ENCODE measurements at places on chromosomes 1 and 21.

DNA sequence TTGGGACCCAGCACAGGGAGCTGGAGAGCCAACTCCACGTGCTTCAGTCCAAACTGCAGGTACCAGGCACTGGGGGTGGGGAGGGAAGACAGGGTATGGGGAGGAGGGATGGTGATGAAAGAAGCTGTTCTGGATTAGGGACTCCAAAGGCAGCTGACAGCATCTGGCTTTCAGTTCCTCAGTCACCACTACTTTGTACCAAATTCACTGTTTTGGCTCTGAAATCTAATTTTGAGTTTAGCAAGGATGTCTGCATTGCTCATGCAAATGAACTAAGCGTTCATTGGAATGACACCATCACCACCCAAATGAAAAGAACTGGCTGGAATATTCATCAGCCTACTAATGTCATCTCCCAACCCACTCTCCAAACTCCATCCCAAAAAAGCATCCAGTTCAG, 8.7 kb downstream of the C1orf74 start:
- DNase-seq, result no peak

DNA sequence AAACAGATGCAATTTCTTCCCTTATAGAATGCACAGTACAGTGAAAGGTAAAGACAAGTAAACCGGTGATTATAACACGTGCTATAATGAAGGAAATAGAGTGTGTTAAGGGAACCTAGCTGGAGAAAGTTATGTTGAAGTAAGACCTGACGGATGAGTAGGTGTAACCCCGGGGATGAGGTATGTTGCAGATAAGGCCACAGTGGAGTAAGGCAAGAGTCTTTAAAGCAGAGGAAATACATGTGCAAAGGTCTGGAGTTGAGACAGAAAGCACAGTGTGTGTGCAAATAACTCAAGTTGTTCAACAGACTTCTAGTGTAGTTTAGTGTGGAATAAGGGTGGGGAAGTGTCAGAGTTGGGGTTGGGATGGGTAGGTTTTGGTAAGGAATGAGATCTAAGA, 2.9 kb downstream of the DBT start:
- DNase-seq, result no peak

DNA sequence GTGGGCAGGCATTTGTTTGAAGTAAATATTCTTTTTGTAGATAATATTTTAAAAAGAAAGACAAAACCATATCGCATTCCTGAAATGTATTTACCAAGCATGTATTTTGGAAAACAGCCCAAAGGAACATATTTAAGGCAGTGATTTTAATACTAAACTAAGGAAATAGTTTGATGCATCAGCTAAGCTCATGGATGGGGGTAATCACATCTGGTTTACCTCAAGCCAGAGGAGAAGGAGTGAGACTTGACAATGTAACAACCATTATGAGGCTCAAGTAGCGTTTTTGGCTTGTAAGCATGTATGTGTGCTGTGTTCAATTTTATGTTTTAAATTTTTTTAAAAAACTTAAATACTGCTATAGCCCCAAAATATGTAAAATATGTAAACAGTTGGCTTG, 390.5 kb downstream of the DISC1 start:
- DNase-seq, result no peak

GRCh38 chr1:6625584-6626149, 999 bp downstream of the THAP3 start:
- no peak for DNase-seq

DNA sequence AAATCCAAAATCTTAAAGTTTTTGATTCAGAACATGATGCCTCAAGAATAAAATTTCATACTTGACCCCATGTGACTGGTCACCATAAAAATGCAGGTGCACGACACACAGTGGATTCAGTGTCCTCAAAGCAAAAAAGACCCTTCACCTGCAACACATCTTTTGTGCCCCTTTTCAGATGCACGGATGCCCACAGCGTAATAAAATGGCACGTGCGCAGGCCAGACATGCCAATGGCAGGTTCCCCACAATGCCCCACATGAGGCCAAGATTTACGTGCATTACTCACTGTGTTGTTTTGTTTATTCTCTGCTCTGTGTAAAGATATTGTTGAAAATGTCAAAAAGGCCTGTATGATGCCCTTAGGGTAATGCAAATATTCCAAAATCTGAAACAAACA, 9.3 kb downstream of the KCNA10 start:
- no peak for DNase-seq

DNA sequence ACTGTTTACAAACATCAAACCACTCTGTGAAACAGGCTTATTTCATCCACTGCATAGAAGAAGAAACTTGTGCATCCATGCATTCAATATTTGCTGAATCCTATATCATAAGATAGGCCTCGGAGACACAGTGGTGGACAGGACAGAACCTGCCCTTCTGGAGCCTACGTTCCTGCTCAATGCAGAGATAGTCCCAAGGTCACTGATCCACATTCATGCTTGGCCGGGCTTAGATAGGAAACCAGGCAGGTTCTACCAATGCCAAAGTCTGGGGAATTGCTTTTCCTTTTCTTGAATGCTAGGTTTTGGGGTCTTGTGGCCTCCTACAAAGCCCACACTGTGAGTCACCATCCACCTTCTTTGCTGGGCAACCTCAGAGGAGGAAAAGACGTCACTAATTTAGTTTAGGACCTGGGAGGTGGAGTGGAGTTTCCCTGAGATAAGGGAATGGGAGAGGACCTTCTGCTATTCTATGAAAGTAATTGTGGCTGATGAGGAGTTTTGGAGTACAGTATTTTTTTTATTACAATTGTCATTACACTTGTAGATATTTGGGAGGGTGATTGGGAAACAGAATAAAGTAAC, 99.7 kb upstream of the CD34 start:
- no peak for DNase-seq

GRCh38 chr21:41142051-41142795, 25.7 kb upstream of the BACE2 start:
- DNase-seq, result no peak

DNA sequence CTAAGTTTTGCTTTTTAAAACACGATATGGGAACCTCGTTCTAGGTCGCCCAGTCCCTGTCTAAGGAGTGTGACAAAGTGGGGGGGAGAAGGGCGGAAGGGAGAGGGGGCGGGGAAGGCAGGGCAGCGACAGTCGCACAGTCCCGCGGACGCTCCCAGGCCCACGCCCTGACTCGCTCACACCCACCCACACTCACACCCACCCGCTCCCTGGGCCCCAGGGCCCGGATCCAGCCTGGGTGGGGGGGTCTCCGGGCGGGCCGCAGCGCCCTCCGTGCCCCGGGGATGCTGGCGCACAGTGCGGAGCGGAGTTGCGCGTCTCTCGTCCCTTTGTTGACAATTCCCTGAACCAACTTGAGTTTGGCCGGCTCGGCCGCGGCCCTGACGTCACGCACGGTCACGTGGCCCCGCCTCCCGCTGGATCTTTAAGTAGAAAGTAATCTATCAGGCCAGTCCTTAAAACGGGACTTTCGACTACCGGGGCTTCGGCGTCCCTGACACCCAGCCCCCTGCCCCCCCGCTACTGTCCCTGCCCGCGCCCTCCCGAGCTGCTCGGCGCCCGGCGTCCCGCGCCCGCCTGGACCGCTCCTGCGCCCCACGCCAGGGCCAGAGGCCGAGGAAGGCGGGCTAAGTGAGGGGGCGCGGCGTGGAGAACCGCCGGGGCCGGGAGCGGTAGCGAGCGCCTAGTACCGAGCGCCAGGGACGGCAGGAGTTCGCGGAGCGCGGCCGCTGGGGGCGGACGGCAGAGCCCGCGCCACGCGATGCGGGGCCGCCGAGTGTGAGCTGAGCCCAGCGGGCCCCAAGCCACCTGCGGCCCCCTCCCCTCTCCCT, at the start of gene FOXD3:
Gene FOXD3, plus strand, starts transcription at position 454 of the 830 bp plus-strand sequence. CDS start 492 bp downstream, outside the sequence.
- peak; percentile 80 for DNase-seq

GRCh38 chr1:76254104-76255030, 179.8 kb downstream of the ST6GALNAC3 start:
- DNase-seq, result no peak

DNA sequence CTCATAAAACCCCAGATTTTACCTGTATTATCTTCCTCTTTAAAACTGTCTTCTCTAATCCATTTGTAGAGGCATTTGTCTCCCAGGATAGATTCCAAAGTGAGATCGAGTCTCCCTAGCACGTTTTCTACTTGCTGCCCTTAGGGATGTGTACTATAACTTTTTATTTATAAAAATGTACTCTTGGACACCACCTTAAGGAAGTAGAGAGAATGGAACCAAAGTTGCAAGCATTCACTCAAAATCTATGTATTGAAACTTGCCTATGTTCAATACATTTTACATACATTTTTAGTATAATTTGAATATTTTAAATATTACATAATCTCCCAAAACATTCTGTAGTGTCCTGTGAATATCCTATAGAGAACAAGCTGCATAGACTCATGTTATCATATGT, 842 bp upstream of the SPRR2A start:
- DNase-seq, result no peak

DNA sequence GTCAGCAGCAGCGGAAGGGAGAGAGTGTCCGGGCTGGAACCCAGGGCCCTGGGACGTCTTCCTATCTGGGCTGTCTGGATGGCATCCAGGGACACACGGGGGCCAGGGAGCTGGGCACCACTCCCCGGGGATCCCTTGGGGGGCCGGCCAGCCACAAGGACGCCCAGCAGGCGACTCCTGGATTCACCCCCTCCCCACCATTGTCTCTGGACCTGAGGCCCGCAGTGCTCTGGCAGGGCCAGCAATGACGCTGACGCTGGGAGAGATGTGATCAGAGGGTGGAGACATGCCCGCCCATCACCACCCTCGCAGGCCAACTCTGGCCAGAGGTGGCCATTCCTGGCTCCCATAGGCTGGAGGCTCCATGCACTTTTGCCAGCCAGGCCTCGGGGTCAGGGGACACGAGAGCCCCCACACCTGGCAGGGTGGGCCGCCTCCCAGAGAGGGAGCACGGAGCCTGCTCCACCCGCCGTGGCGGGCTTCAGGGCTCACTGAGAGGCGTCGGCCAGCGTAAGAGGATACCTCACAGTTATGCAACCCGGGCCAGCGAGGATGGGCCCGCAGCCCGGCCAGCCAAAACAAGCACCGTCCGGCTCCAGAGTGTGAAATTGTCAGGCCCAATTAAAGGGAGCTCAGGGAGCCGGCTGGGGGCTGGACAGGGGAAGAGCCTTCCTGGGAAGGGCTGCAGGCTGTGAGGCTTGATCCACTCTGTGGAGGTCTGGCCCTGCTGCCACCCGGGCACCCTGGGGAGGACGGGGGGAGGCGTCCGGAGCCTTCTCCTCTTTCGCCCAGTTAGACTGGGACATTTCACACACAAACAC, 10.3 kb downstream of the ACTRT2 start:
- DNase-seq, result peak; percentile 64

DNA sequence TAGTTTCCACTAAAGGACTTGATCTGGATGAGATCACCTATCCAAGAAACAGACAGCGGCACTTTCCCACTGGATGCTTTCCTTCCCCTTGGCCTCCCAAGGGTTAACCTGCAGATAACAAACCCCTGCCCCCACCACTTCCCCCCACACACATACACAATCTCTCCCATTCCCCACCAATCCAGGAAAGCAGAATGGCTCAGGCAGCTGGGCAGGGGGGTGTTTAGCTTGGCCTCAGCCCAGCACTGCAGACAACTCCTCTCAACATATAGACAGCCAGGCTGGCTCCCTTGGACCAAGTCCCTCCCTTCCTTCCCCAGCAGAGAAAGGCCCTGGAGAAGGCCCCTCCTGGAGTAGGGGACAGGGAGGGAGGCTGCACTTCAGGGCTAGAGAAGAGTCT, 24.6 kb downstream of the PLEKHA6 start:
- no peak for DNase-seq

- DNase-seq, result no peak
These were observed 7.2 kb downstream of the LRP8 start for GRCh38 chr1:53320646-53321045.
